ENCODE measurements at places on chromosomes 4 and X. TPM values are rescaled to one million over a fixed set of nuclear protein-coding genes. Genes with fewer than 3 reads are reported as not detected.

Gene SPRY1
- 51.6 TPM for total RNA-seq

Gene CABS1
- total RNA-seq: not detected

GRCh38 chr4:185840201-185840600, 28.2 kb upstream of the SORBS2 start:
- no peaks in the 10 kb centered on the region for H3K4me1 ChIP-seq
- DNase-seq: no peak
- H3K27me3 ChIP-seq: no peaks in the 10 kb centered on the region
- H3K27ac ChIP-seq: no peak overlapping the region

GRCh38 chr4:54006755-54007154, 57.6 kb downstream of the CHIC2 start:
- no peaks in the 10 kb centered on the region for H3K4me1 ChIP-seq
- H3K36me3 ChIP-seq: peaks cover 58% of the 10 kb centered on the region
- DNase-seq: no peak
- no peak overlapping the region for H3K27ac ChIP-seq
- no peaks in the 10 kb centered on the region for H3K27me3 ChIP-seq
- no peak overlapping the region for H3K4me3 ChIP-seq

DNA sequence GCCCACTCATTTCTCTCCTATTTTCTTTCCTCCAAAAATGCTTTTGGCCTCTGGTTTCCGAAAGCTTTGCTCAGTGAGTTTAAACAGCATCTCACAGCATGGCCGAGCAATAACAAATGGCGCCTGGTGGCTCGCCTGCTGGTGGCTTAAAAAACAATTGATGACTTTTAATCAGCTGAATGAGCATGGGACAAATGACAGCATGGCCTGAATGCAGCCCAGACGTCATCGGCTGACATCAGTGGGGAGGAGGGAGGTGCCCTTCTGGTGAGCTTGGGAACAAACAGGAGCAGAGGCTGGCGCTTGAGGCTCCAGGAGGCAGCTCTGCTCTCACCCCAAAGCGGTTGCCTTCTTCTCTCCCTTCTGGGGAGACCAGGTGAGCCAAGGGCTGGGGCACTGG, 286.4 kb downstream of the BCOR start:
- peaks cover 14% of the 10 kb centered on the region for H3K4me1 ChIP-seq
- no peak overlapping the region for H3K4me3 ChIP-seq
- H3K27me3 ChIP-seq: no peaks in the 10 kb centered on the region
- H3K27ac ChIP-seq: no peak overlapping the region
- no peaks in the 10 kb centered on the region for H3K36me3 ChIP-seq
- DNase-seq: no peak

- peaks cover 72% of the 10 kb centered on the region for H3K36me3 ChIP-seq
- H3K4me3 ChIP-seq: no peak overlapping the region
- H3K27me3 ChIP-seq: no peaks in the 10 kb centered on the region
- no peaks in the 10 kb centered on the region for H3K4me1 ChIP-seq
- no peak for DNase-seq
Measured at GRCh38 chr4:94641702-94642560, 115.8 kb upstream of the BMPR1B start.

GRCh38 chr4:187484186-187484585, 511.4 kb upstream of the ZFP42 start:
- H3K36me3 ChIP-seq: no peaks in the 10 kb centered on the region
- no peak for DNase-seq
- H3K27ac ChIP-seq: no peak overlapping the region
- H3K27me3 ChIP-seq: no peaks in the 10 kb centered on the region
- no peaks in the 10 kb centered on the region for H3K4me1 ChIP-seq

- H3K36me3 ChIP-seq: no peaks in the 10 kb centered on the region
- H3K4me1 ChIP-seq: peaks cover 11% of the 10 kb centered on the region
- no peak overlapping the region for H3K27ac ChIP-seq
- DNase-seq: no peak
- H3K27me3 ChIP-seq: no peaks in the 10 kb centered on the region
Measured at GRCh38 chr4:98932539-98932938, 3.6 kb upstream of the EIF4E start.
